Testis (tissue), 5 donors: ENCODE measurements at places on chromosomes 16 and 17. TPM values are rescaled to one million over a fixed set of nuclear protein-coding genes. Genes with fewer than 3 reads are reported as not detected.

DNA sequence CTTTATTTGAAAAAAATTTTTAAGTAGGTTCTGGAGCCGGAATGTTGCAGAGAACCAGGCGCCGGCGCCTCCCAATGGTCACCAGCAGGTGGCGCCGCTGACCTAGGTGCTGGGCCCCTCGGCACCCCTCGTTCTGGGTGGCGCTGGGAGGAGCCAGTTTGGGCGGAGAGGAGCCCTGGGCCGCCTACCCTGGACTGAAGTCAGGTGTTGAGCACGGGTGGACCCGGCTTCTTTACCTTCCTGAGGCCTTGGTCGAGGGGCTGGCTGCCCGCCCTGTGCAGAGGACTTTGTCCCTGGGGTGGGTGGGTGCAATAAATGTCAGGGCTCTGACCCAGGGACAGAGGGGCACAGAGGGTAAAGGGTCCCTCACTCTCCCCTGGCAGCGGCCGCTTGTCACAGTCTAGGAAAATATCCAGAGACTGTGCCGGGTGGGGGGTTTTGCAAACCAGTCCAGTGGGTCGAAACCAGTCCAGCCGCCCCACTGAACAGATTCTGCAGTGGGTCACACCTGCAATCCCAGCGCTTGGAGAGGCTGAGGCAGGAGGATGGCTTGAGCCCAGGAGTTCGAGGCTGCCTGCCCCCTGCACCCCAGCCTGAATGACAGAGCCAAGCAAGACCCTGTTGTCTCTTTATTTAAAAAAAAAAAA lies 30.1 kb upstream of the TNFRSF13B start:
- peak; percentile 87 for DNase-seq

Gene C1QL1
- total RNA-seq, result 1.3 TPM

DNA sequence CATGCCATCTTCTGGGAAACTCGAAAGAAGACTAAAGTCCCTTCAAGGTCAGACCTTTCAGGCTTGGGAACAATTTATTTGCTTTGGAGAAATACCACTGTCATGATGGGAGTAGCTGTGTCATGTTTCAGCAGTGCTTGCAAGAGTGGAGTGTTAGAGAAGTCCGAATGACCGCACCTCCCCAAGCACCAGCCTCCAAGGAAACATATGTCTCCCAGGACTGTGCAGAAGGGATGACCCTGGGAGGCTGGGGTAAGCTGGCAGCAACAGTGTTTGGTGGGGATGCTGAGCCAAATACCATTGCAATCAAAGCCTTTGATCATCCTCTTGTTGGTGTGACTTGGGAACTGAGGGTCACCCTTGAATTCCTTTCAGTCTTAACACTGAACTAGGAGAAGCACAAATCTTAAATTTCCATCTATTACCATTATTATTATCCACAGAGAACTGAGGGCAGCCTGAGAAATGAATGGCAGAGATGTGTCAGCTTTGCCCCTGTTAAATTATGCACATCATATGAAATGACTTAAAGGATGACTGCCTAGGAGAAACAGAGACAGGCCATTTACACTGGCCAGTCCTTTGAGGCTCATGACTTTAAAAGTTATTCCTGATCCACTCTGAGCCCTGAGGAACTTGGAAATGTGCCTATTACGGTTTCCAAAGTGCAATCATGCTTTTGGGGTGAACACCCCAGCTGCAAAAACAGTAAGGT lies 244.9 kb downstream of the CA10 start:
- no peak for DNase-seq

GRCh38 chr16:65950211-65950610 lies 416.3 kb upstream of the CDH5 start:
- DNase-seq, result no peak

DNA sequence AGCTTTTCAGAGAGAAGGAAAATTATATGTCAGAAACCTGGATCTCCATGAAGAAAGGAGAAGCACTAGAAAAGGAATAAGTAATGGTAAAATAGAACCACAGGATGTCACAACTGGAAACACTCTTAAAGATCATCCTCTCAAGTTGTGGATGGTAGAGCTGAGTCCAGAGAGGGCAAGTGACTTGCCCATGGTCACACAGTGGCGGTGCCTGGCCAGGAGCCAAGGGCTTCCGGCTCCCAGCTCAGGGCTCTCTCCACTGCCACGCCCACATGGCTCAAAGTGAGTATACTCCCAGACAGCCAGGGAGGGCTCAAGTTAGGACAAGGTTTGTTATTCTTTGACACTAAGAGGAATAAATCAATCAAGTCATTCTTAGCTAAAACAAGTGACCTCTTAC lies 159.8 kb downstream of the COPRS start:
- DNase-seq, result no peak

GRCh38 chr17:80624864-80625263 lies 80.2 kb downstream of the RPTOR start:
- DNase-seq, result no peak

- no peak for DNase-seq
Measured at GRCh38 chr16:87420026-87421002, 28.2 kb downstream of the MAP1LC3B start.

Gene P3H4
- total RNA-seq, result 9.9 TPM

Gene CANT1
- 60.6 TPM for total RNA-seq

Gene TNFRSF13B
- total RNA-seq, result not detected

GRCh38 chr17:50186661-50187393 lies 14.6 kb downstream of the COL1A1 start:
- DNase-seq, result no peak

Gene CAPNS2
- 0.74 TPM for total RNA-seq

DNA sequence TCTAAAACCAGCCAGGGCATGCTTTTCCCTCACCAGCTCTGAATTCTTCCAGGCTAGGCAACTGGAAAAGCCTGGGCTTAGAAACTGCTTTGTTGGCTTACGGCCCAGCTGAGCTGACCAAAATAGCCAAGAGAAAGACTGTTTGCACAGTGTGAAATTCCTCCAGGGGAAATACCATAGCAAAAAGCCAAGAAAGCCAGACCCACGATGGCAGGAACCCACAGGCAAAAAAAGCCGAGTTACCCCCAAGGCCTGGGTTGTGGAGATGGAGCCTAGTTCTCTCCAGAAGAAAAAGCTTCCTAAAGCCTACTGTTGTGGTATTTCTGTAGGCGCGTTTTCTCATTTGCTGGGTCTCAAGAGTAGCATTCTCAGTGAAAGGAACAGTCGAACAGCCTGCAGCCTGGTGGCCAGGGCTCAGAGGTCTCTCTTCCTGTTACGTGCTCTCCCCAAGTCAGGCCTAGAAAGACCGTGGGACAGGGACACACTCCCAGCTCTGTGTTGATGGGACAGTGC lies 9.2 kb downstream of the SP2 start:
- peak; percentile 87 for DNase-seq

DNA sequence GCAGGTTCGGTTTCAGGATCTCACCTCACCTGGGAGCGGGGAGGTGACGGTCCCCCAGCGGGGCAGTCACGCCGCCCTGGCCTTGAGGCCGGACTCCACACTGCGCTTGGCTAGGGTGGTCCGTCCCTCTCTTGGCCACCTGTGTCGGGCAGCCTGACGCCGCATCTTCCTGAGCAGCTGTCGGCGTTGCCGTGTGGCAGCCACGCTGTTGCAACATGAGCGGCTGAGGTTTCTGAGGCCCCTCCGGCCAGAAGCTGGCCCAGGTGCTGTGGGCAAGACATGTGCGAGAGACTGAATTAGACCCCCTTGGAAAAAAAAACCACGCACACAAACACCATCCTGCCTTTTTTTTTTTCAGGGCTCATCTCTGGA lies 49.2 kb downstream of the IRF8 start:
- no peak for DNase-seq

DNA sequence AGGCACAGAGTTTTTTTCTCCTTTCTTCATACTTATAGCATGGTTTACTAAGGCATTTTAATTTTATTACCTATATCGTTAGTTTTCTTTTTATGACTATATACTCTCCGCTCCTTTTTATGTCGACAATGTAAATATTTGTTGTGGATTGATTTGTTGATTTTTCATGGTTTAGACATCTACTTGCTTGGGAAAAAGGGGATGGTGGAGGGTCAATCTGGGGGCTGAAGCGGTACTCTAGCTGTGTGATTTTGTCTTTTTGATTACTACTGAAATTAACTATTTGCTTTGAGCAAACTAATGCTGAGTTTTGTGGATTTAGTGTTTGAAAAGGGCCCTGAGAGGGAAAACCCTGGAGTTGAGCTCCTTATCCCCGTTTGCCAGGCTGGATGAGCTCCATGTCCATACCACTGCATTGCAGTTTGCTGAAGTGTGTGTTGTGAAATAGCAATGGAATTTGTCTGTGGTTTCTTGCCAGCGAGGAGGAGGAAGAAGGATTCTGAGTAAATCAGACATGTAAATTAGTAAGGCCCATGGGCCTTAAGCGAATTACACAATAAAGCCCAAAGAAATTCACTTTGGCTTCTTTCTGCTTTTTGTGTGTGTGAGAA lies 72.0 kb downstream of the FTO start:
- DNase-seq, result no peak

GRCh38 chr16:3591991-3592390 lies 14.8 kb upstream of the NLRC3 start:
- no peak for DNase-seq

Gene HAP1
- 2.9 TPM for total RNA-seq

DNA sequence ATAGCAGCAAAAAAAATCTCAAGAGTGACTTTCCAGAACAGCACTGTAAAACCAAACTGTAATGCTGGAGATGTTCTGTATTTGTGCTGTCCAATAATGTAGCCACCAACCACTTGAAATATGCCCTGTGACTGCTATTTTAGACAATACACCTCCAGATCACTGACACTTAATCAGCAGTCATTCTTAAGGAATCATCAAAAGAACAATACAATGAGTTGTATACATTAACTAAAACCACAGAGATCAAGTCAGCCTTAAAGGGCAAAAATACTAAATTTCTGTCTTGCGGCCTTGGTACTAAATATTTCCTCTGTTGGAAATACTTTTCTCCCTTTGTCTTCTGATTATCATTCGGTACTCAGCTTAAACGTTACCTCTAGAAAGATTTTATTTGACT lies 33.6 kb upstream of the ANKFY1 start:
- DNase-seq, result no peak

- DNase-seq, result no peak
Measured at GRCh38 chr16:69593751-69594255, 28.0 kb downstream of the NFAT5 start.

Gene PCGF2
- total RNA-seq, result 20.9 TPM

GRCh38 chr17:20968913-20969616 lies 73.7 kb downstream of the USP22 start:
- DNase-seq, result no peak

DNA sequence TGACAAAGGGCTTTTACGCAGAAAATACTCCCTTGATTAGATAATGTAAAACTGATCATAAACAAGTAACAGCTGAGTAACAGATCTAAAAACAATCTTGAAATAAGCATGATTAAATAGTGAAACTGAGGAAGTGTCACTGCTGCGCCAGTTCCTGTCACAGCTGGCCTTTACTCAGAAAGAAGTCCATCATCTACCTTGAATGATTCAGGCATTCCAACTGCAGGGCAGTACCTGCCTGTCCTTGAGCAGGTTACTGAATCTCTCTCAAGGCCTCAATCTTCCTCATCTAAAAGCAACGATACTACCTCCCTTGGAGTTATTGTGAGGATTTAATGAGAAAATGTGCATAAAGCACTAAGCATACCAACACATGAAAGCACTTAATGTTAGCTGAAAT lies 12.7 kb downstream of the PHLPP2 start:
- no peak for DNase-seq

Gene KRT12
- 0.63 TPM for total RNA-seq

- no peak for DNase-seq
Measured at GRCh38 chr17:78252111-78252634, 20.7 kb downstream of the TMEM235 start.

GRCh38 chr16:74837056-74837455 lies 62.4 kb upstream of the FA2H start:
- DNase-seq, result no peak

Gene TBX6
- total RNA-seq, result 1.3 TPM

- DNase-seq, result peak; percentile 81
Measured at GRCh38 chr17:70072546-70073309, 2.3 kb upstream of the KCNJ16 start.
